Cerebellar cortex (tissue), 1 donor: ENCODE measurements at places on chromosomes 7 and 10.

DNA sequence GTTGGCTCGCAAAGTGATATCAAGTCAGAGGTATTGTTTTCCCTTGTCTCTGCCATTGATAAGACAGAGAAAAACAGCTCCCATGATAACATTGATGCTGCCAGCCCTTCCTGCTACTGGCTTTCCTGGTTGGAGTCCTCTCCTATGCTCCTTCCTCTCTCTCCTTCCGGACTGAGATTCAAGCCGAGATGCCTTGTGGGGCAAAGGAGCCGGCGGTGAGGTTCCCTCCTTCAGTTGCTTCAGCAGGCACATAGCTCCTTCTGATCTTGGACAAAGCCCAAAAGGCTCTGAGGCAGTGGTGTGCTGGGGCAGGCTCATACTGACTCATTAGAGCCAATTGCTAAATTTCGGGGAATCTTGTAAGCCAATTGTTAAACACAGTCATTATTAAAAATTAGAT lies 8.8 kb upstream of the ZCCHC24 start:
- DNase-seq = no peak

- DNase-seq = no peak
Observed at GRCh38 chr7:129588268-129588667, 23.3 kb upstream of the NRF1 start.

DNA sequence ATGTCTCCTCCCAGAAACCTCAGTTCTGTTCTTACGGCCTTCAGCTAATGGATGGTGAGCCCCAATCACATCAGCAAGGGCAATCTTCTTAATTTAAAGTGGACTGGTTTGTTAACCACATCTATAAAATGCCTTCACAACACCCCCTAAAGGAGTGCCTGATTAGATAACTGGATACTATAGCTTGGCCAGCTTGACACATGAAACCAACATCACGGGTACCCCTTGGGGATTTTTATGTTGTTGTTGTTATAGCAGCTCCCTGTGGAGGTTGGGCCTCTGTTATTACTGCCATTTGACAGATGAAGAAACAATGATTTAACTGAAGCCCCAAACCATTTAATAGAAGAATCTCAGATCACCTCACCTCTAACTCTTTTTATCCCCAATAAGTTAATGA lies 26.8 kb downstream of the STRA8 start:
- no peak for DNase-seq

DNA sequence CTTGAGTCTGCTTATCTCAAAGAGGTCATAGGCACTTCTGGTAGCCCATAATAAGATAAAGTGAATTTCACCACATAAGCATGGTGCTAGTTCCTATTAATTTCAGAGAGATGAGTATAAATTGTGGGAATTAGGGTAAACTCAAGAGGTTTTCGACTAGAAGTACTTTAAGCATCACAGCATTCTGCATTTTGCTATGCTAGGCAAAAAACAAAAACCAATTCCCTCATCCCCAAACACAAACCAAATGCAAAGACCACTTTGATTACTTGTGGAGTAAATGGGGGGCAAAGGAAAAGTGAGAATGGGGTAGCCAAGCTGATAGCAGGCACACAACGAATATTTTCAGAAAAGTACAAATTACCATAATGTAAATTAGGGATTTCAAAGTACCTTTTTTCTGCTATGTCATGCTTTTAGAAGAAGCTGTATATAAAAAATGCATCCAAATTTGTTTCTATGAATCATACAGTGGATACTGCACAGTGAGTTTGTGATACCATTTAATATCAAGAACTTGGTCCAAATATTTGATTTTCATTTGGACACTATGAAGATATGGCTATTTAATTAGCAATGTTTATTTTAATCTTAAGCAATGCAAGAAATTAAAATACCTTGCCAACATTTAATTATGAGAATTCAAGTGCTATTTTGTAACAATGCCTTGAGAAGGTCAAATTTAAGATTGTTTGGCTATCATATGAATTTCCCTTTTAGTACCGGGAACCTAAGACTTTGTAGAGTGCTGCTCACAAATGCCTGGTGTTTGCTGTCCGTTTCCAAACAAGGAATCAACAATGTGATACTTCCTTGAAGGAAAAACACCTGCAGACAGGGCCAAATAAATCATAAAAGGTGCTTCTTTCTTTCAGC lies 455.5 kb downstream of the PHTF2 start:
- no peak for DNase-seq

- no peak for DNase-seq
Observed at GRCh38 chr10:98370831-98371820, 43.9 kb downstream of the PYROXD2 start.

- no peak for DNase-seq
Observed at GRCh38 chr7:113880559-113880958, 38.2 kb downstream of the PPP1R3A start.

DNA sequence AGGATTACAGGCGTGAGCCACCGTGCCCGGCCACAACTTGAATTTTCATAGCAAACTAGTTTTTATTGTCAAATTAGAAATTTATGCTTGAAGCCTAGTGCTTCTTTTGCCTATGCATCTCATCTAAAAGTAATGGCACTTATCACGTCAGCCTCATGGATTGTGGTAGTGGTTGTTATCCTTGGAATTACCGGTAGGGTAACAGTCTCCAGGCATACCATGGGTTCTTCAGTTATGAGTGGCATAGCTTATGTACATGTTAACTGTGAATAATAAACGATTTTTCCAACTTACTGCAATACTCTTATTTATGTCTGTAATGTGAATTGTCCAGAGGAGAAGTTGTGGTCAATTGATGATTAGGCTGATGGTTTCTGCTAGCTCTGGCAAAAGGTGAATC lies 63.1 kb downstream of the BMPR1A start:
- DNase-seq = no peak

- DNase-seq = no peak
Observed at GRCh38 chr10:32072025-32072800, 16.0 kb upstream of the KIF5B start.

DNA sequence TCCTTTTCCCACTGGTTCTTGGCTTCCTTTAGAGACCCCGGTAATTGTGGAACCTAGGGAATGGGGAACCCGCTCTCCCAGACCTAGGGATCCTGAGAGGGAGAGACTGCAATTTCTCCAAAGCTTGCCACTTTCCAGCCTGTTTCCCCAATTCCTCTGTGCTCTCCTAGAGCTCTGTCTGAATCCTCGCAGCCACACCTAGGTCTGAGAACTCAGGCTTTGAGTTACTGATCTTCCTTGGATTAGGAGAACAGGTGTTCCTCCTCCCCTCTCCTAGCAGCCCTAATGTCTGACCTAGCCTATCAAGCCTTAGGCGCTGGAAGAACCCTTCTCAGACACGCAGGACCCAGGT lies 20.0 kb downstream of the WNT8B start:
- DNase-seq = no peak

GRCh38 chr10:106255111-106255678 lies 909.3 kb downstream of the SORCS1 start:
- no peak for DNase-seq
